ENCODE measurements at places on chromosomes 11 and 22.

- no peak for DNase-seq
Observed at GRCh38 chr11:58845386-58845785, 882 bp upstream of the GLYATL2 start.

DNA sequence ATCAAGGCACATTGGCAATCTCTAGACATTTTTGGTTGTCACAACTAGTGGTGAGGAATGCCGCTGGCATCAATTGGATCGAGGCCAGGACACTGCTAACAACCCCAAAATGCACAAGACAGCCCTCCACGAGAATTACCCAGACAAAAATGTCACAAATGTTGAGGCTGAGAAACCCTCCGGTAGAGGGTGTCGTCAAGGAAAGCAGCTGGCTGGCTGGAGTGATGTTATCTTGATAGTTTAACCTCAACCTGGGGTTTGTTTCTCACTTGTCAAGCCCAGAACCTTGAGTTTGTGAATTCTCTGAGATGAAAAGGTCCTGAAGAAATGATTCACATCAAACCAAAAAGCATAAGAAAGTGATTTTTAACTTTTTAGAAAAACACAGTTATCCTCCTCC, 21.1 kb upstream of the TMPRSS13 start:
- DNase-seq = peak; percentile 78

GRCh38 chr11:123392431-123392830, 37.6 kb upstream of the GRAMD1B start:
- DNase-seq = no peak

GRCh38 chr22:47091246-47091651, 328.8 kb downstream of the TBC1D22A start:
- DNase-seq = peak; percentile 46

DNA sequence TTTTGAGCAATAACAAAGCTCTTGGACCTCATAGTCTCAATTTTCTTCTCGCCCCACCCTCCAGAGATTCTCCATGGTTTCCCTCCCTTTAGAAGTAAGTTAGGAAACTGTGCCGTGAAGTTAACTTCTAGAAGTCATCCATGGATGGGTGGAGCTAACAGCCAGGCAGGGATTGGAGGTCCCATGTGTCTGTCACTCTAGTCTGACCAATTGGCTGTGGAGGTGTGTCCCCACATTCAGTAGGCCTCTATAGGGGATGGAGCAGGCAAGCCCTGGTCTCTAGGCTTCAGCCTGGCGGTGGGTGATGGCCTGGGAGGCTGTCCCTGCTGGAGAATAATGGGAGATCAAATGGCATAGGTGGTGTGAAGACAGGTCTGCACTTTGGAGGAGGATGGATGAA, 50.7 kb downstream of the TP53I11 start:
- DNase-seq = no peak

- DNase-seq = no peak
Observed at GRCh38 chr11:133541720-133542095, 9.4 kb upstream of the OPCML start.

DNA sequence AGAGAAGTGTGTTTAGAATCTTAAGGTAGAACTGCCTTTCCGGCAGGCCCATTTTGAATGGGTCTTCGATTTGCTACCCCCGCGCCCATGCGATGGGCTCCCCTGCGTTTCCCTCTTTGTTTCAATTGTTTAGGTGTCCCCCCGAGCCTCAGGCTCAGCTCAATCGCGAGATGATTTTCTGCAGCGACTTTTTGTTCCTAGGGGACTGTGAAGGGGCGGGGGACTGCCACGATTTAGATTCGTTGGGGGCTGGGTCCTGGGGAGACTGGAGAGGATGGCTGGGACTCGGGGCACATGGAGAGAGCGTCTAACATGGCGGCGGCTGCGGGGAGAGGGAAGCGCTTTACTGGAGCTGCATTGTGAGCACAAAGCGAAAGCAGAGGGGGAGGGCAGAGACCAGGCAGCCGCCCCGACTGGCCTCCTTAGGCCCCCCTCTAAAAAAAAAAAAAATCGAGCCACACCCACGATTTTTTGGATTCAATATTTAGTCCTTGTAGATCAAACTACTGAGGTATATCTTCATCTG, 1.7 kb downstream of the CAPRIN1 start:
- peak; percentile 79 for DNase-seq

- peak; percentile 52 for DNase-seq
Observed at GRCh38 chr11:120303004-120303637, 22.0 kb upstream of the TLCD5 start.

DNA sequence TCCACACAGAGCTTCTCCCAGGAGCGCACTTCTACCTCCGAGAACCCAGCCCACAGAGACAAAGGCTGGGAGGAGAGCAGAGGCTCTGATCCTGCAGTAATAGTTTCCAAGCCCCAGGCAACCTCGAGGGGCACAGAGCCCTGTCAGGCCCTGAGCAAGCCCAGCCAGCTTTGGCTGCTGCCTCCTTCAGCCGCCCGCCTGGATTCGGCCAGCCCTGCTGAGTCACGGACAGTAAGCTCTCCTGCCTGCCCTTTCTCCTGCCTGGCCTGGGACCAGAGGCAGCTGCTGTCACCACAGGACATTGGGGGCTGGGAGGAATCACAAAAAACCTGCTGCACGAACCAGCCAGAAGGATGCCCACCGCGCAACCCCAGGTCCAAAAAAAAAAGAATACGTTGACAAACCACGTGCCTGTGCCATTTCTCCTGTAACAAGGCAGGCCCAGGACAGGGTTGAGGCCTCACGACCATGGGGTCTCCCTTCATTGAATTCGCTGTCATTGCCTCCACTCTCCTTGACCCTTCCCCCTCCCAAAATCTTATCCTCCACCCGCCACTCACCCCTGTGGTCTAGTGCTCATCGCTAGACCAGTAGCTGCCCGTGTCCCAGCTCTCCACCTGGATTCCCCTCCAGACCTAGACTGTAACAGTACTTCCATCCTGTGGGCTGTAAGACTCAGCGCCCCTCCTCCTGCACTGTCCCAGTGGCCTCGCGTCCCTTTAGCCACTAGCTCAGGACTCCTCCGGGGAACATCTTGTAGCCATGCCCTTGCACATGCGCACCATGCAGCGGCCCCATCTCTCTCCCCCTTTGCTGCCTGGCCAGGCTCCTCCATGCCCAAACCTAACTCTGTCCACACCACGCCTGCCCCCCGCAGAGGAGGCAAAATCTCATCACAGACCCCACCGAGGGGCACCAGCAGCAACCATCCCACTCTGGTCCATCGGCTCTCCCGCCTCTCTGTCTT, 7.4 kb upstream of the SLC22A12 start:
- DNase-seq = peak; percentile 28

GRCh38 chr11:7484645-7485044, 661 bp upstream of the OLFML1 start:
- no peak for DNase-seq

- DNase-seq = peak; percentile 97
Observed at GRCh38 chr22:37807410-37808293, at the start of gene GCAT. GCAT (plus strand) TSS chr22:37807934; CDS start chr22:37807968, 34 bp downstream.

DNA sequence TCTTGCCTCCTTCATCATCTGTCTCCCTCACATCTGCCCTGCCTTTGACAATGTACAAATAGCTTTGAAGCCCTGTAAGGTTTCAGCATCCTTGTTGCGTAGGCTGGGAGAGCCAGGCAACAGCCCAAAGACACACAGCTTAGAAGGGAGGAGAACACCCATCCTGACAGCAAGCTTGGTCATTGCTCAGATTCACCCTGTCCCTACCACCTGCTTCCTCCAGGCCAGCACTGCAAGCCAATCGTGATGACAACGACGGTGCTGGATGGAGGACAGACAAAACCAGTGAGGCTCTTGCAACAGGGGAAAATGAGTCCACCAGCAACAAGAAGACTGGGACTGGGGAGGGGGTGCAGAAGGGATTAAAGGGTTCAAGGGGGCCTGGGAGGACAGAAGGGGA, 32.9 kb upstream of the CD5 start:
- peak; percentile 6 for DNase-seq

GRCh38 chr11:9231848-9232177, 33.3 kb downstream of the DENND5A start:
- no peak for DNase-seq

GRCh38 chr11:120906766-120907165, 117.1 kb upstream of the TBCEL start:
- DNase-seq = no peak

DNA sequence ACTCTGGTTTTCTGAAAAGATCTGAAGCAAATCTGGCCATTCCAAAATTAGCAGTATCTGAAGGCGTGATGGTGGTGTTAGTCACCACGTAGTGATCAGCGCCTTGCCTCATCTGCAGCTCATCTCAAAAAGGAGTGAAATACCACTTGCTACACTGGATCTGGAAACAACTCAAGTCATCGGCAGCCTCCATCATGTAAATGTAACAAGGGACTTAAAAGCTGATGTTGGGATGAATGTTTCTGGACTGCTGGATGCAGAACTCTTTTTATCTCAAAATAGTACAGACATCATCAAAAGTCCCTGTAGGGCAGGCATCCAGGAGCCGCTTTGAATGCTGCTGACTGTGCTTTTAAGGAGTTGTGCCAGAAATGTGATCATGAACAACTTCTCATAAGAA, 14.1 kb upstream of the APLP2 start:
- no peak for DNase-seq

DNA sequence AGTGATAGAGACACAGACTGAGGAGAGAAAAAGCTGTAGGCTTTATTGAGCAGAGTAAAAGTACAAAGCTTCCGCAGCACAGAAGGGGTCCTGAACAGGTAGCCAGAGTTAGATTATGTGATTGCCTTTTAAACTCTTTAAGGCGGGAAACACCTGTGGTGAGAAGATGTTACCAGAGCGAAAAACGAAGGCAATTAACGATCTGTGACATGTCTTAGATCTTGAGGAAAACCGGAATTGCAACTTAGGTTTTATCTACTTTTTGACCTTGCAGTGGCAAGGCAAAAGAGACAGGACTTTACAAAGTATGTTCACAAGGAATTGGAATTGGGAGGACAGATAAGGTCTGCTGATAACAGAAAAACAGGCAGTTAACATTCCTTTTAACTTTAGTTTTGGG, 493.6 kb upstream of the FAT3 start:
- DNase-seq = no peak

DNA sequence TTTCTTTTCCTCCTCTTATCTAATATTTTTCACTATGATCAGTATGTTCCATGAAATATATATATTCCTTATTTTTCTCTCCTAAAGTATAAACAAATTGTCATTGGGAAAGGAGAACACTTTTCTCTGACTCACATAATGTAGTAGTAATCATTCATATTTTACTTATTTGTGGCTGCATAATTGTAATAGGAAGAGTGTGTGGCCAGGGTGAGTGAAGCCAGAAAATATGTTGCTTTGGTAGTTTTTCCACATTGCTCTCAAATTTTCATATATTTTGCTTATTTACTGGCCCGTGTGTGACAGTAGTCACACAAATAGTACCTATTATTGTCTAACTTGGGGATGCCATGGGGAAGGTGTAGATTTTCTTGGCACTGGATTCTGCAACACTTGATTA, 172.1 kb downstream of the DYNC2H1 start:
- no peak for DNase-seq

DNA sequence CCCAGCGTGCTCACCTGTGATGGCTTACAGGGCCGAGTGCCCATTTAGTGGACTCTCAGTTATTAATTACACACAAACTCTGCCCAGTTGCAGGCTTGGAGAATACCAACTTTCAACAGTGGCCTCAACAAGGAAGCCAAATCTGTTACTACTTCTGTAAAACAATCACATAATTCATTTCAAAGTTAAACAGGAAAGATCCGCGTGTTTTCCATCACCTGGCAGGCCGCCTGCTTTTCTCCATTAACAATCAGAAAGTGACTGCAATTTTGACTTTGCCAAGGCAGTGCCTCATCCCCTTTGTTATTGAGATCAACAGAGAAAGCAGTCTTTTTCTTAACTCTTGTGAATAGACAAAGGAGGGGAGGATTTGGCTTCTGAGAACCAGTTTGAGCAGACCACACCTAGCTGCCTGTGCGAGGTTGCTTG, 77.7 kb downstream of the BARX2 start:
- no peak for DNase-seq

GRCh38 chr11:120540744-120541465, 29.4 kb downstream of the GRIK4 start:
- no peak for DNase-seq

GRCh38 chr22:46619240-46619829, 851 bp upstream of the GRAMD4 start:
- DNase-seq = no peak

GRCh38 chr11:92870196-92870832, 99.1 kb upstream of the MTNR1B start:
- DNase-seq = no peak

- DNase-seq = no peak
Observed at GRCh38 chr11:17786824-17787525, 52.4 kb downstream of the KCNC1 start.

- no peak for DNase-seq
Observed at GRCh38 chr11:44598831-44599230, 33.4 kb downstream of the CD82 start.

GRCh38 chr11:1129611-1130160, 28.1 kb upstream of the MUC5AC start:
- peak; percentile 5 for DNase-seq

- no peak for DNase-seq
Observed at GRCh38 chr11:13644997-13645687, 23.3 kb upstream of the FAR1 start.

- DNase-seq = peak; percentile 63
Observed at GRCh38 chr11:45906096-45906682, 882 bp downstream of the FREY1 start.

DNA sequence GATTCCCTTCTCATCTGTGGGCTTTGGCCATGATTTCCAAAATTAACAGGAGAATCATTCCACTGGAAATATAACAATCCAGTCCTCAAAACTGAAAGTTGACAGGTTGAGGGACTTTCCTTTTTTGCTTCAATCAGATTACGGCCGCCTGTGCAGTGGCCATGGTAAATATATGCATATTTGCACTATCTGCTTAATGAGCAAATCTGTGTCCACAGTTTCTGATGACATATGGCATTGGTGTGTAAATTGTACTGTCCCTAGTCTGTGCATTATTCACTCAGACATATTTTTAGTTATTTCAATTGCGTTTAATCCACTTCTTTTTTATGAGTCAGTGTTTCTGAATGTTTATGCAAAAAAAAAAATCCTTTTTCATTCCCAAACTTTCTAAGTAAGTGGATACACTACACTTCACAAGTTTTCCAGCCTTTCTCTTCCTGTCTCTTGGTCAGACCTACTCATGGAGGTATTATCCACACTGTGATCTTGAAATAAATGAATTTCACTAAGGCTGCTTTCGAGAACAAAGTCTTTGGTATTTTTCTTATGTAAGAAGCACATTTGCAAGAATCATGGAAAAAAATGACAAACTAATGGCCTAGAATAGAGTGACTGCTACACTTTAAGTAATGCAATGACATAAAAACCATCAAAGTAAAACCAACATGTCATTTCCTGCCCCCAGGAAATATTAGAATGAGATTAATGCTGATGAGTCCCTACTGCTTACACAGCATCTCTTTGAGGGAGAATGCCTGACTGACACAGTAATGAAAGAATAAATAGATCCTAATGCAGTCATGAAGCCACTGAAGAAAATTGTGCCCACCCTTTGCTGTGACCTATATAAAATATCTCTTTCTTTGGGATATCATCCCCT, 76.4 kb upstream of the MTNR1B start:
- DNase-seq = no peak
